ENCODE measurements at places on chromosomes 3 and 15.

GRCh38 chr15:51121118-51121517 is 26.4 kb upstream of the TNFAIP8L3 start:
- no peak for DNase-seq

GRCh38 chr3:143060906-143061305 is 58.7 kb upstream of the CHST2 start:
- no peak for DNase-seq

- no peak for DNase-seq
Measured at GRCh38 chr3:37891227-37891626, 29.5 kb downstream of the CTDSPL start.

- no peak for DNase-seq
Measured at GRCh38 chr15:36682101-36682500, 102.7 kb downstream of the CDIN1 start.

DNA sequence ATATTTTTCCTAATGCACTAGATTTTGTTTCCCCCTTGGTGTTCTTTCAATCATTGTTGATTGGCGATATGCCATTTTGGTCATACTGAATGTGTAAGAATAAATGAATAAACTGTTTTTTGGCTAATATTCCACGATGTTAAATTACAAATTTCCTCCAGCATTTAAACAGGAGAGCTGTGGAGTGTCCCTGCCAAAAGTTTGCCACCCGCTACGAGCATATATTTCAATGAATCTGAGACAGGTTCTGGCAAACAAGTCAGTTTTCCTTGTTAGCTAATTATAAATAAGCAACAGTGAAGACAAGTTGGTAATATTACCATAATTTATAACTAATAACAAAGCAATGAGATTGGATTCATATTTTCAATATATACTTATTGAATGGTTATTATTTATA is 777.6 kb downstream of the ROBO1 start:
- DNase-seq: no peak

GRCh38 chr3:88010810-88011209 is 48.0 kb downstream of the CGGBP1 start:
- no peak for DNase-seq

DNA sequence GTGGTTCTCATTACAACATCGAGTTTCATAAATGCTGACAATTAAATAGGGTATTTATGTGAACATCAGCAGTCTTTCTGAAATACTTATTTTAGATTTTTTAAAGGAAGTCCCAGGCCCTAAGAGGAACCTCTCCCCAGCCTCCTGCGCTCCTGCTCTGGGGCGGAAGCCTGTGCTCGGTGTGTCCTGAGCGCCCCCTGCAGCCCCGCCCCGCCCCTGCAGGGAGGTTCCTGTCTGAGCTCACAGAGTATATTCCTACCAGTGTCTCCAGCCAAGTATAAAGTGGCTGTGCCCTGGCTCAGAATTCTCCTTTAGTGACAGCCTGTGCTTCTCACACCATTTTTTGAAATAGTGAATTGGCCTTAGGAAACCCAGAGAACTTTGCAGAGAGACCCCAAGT is 567.9 kb downstream of the GOLGA6L6 start:
- DNase-seq: no peak

GRCh38 chr15:23690015-23690414 is 2.9 kb upstream of the NDN start:
- DNase-seq: no peak

GRCh38 chr3:72232331-72232730 is 447.4 kb upstream of the PROK2 start:
- DNase-seq: no peak

GRCh38 chr3:12408984-12409683 is 75.1 kb upstream of the TSEN2 start:
- DNase-seq: no peak

- no peak for DNase-seq
Measured at GRCh38 chr15:67401336-67401735, 119.6 kb upstream of the C15orf61 start.

DNA sequence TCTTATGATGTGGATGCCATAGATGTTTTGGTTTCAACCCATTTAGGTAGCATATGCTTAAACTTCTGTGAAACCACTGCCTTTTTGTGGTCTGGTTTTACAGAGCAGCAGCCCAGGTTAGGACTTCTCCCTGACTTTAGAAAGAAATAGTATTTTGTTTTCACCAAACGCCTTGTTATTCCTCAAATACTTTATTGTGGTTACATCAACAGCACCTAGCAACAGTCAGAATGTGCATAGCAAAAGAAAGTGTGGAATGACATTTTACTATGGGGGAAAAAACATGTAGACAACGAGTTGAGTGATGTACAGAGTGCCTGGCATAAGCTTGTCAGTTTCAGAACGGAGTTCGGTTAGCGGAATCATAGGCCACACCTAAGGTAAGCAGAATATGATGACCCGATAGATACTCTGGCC is 159.2 kb downstream of the TPRG1 start:
- DNase-seq: no peak

DNA sequence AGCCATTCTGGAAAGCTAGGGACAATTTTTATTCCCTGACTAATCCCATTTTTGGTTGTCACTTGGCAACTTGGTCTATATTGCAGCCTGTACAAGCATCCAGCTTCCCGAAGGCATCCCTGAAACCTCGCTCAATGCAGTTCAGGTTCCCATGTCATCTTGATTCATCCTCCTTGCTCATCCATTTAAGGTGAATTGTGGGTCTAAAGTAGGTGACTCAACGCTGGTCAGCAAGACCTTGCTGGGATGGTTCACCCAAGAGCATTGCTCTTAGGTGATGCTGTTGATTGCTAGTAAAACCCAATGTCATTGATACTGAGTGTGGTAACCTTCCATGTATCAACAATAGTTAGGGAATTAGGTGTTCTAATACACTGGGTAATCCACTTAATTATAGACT is 13.1 kb upstream of the RAB8B start:
- no peak for DNase-seq

DNA sequence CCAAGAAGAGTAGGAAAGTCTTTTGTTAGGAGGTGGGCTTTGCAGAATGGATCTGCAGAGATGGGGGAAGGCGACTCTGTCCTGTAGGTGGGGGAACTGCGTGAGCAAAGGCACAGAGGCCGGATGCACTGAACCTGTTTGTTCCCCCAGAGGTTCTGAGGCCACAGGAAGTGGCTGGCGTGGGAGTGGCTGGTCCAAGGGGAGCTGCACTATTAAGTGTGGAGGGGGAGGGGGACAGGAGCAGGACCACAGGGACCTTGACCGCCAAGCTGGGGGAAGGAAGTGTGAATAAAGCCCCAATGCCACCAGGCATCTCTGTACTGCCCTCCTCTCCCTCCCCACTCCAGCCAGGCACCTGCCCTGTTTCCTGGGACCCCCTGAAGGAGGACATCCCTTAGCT is 51.8 kb downstream of the CYP11A1 start:
- no peak for DNase-seq

DNA sequence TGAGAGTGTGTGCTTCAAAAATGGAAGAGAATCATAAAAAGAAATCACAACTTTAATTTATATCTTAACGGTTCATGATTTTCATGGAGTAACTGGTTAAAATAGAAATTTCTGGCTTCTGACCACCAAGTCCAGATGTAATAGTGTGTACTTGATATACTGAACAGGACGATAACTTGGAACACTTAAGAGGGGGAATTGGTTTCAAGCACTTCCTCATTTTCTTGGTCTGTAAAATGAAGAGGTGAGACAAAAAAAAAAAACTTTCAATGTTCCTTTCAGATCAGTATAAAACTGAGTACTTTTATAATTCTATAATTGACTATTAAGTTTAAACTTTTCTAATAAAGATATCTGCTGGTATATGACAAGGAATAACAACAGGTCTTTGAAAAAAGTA is 64.0 kb upstream of the TRA2B start:
- no peak for DNase-seq

DNA sequence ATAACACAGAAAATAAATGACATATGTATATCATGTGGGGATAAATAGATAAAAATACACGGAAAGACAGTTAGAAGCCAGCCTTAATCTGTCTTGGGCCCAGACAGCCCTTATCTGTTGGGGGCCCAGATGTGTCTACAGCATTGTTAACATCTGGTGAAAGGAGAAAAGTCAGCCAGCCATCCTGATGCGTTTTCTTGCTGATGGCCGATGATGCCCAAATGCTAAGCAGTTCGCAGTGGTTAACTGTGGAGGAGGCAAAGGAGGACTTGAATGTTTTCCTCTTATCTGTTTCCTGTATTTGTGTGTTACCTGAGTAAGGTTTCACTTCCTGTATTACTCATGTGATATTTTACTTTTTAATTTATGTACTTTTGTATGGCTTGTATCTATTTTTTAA is 46.2 kb downstream of the NOX5 start:
- no peak for DNase-seq

- DNase-seq: no peak
Measured at GRCh38 chr3:25273582-25274171, 154.4 kb upstream of the RARB start.

DNA sequence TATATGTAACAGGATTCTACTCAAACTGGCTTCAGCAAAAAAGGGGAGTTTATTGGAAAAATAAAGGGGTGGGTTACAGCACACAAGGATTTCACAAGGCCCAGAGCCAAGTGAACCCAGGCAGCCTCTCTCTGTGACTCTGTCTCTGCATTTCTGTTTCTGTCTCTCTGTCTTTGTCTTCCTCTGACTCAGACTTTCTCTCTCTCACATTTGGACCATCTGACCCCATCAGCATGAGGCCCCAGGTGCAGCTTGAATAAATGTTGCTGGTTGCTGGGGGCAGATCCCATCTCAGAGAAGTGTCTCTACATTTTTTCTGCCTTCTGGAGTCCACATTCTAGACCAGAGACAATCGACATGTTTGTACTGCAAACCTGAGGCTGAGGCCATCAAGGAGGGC is 45.0 kb downstream of the RPLP1 start:
- no peak for DNase-seq

- no peak for DNase-seq
Measured at GRCh38 chr3:126836220-126836860, 132.3 kb downstream of the CHCHD6 start.

GRCh38 chr3:122581622-122582021 is 4.2 kb downstream of the PARP15 start:
- no peak for DNase-seq

DNA sequence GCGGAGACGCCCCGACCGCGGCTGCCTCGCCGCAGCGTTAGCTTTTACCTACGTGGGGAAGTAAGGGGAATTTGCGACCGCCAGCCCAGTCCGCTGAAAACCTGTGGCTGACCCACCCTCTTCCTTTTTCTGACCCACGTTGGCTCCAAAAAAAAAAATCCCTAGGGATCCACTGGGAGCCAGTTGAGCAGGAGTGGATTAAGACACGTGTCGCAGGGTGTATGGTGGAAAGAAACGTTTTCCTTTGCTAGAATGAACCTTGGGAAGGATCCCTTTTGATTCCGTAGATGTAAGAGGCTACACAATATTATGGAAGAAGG is 575 bp upstream of the PCYT1A start:
- no peak for DNase-seq

DNA sequence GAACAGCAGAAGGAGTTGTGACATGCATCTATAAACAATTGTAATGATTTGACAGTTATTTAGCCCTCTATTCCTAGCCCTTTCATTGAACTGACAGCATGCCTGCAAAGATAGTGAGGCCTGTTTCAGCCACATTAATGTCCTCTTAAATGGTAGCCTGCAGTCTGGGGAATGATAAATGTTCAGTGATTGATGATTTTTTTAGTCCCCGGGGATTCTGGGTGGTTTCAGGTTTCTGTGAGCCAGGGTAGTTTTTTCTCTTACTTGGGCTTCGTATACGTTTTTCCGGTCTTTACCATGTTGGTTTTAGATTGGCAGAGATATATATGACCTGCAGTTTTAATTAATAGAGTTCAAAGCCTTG is 172.0 kb downstream of the TCF12 start:
- DNase-seq: no peak

GRCh38 chr15:95758851-95759250 is 571.6 kb upstream of the NR2F2 start:
- DNase-seq: no peak

GRCh38 chr15:100201376-100202280 is 140.1 kb downstream of the ADAMTS17 start:
- no peak for DNase-seq

DNA sequence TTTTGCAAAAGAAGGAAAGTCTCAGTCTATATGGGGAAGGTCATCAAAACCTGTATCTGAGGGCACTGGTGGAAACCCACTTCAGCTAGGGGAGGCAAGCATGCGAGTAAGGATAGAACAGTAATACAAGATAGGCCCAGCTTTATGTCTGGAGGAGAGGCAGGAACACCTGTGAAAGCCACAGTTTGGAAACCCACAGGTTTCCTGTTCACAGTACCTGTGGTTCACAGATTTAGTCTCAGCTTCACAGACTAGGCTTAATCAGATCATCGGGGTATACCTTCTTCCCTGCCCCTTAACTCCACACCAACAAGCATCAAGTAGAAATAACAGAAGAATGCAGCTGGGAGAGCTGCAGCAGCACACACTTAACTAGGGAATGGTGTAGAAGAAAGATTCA is 36.2 kb downstream of the C2CD4B start:
- DNase-seq: no peak

GRCh38 chr15:43928152-43928551 is 101.3 kb downstream of the WDR76 start:
- no peak for DNase-seq

DNA sequence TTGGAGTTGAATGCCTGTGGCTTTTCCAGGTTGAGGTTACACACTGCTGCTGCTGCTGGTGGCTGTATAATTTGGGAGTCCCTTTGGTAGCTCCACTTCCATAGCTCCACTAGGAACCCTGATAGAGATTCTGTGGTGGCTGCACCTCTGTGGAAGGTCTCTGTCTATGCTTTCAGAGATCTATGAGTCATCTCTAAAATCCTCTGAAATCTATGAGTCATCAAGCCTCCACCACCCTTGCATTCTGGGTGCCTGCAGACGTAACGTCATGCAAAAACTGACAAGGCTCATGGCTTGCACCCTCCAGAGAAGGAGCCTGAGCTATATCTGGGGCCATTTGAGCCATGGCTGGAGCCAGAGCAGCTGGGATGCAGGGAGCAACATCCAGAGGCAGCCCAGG is 1037.0 kb upstream of the CFAP20DC start:
- no peak for DNase-seq

DNA sequence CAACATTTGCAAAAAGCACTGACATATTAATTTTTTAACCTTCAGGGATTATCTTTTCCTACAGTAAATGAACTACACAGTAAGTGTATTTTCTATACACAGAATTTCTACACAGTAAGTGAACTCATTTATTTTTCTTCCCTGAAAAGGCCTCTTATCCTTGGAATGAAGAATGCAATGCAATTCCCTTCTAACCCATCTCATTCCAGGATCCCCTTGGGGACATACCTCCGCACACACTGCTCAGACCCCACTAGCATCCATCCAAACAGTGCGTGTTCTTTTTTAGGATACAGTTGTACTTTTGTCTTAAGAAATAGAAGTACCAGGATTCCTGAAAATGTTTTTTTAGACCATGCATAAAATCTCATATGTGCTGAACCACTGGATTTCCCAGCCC is 152.8 kb downstream of the UACA start:
- no peak for DNase-seq

DNA sequence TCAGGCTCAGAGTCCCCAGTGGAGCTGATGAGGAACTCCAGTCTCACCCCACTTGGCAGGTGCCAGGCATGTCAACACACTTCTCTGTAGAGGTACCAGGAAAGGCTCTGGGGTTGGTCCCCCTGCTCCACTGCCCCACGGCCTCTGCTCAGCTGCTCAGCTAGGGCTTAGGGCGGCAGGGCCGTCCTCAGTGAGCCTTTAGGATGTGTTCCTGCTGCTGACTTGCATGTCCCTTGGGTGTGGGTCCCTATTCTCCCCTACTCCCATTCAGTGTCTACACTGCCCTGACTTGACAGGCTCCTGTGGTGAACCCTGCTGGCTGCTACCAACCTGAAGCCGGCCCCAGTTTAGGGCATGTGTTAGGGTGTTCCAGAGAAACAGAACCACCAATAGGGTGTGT is 17.9 kb upstream of the POLG start:
- no peak for DNase-seq

All from amygdala (tissue), 56 donors.